ENCODE measurements at places on chromosomes 7 and 10. TPM values are rescaled to one million over a fixed set of nuclear protein-coding genes. Genes with fewer than 3 reads are reported as not detected.

EPO gene
- total RNA-seq: not detected

TAF3 gene
- 3.1 TPM for total RNA-seq

EGR2 gene
- 14.6 TPM for total RNA-seq

PLOD3 gene
- 108 TPM for total RNA-seq

LIPM gene
- total RNA-seq: not detected

CDC14C gene
- total RNA-seq: not detected

NPC1L1 gene
- not detected for total RNA-seq

ACBD7 gene
- not detected for total RNA-seq

CYP2C8 gene
- total RNA-seq: not detected

CRYGN gene
- total RNA-seq: not detected

SPAM1 gene
- not detected for total RNA-seq

AOAH gene
- not detected for total RNA-seq

KIAA1217 gene
- total RNA-seq: 2.0 TPM

GIMAP7 gene
- not detected for total RNA-seq

ADCY1 gene
- total RNA-seq: 0.29 TPM

ASB10 gene
- not detected for total RNA-seq

EN2 gene
- total RNA-seq: not detected

IKZF1 gene
- total RNA-seq: not detected

All from placental pericyte (primary cell).